AG10803 (cell line): ENCODE measurements at places on chromosomes 2 and 18.

- no peak for DNase-seq
Observed at GRCh38 chr18:12325726-12326245, 17.7 kb downstream of the TUBB6 start.

DNA sequence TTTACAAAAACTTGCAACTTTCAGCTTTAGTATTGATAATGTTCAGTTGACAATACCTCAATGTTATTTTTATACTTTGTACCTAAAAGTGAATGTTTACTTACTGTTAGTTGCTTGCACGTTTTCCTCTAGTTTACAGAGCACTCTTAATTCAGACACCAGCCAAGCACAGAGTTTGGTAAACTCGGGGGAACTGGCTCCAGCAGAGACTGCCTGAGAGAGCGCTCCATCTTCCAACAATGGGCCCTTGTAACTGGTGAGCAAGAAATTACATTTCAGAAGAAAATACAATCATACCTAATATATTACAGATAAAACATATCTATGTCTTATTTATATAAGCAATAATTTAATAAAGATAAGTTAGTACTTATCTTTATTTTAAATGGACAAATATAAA, 3.7 kb downstream of the FAM98A start:
- DNase-seq = no peak

GRCh38 chr2:217971166-217971565, 31.6 kb downstream of the TNS1 start:
- DNase-seq = no peak

DNA sequence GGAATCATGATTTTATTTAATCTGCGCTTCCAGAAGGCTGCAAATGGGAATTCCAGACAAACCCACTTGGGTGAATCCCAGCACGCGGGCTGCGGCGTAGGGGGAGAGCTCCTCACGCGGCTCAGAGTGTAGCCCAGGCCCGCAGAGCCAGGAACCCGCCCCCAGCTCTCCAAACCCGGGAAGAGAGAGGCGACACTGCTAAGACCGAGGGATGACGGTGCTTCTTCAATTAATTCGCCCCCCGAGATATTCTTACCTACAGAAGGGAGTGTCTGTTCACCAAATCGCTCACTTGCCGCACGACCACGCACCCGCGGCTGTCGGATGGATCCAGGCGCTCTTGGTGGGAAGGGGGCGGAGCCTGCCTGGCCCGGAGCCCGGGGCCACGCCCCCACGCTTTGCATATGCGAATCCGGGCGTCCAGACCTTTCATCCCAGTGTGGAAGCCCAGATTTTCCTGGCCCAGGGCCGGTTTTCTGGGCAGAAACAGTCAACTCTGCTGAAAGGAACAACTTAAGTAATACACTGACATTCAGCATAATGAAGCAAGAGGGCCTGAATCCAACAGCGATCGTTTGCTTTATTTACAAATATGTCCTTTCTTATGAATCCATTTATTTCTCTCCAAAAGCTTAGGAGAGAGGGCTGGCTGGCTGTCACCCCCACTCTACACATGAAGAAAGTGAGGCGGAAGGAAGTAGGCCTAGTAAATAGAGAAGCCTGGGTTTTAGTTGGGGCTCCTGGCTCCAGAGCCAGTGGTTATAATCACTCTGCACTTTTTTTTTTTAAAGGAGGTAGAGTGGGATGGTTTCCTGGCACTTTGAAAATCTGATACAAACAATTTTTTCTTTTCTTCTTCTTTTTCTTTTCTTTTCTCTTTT, at the start of gene SLC19A3:
Gene SLC19A3 (minus strand): TSS at position 342 of the 881 bp plus-strand sequence. CDS start 15,710 bp downstream, outside the sequence.
- peak; percentile 68 for DNase-seq

GRCh38 chr2:129752686-129753085, 226.8 kb upstream of the RAB6C start:
- no peak for DNase-seq

GRCh38 chr2:187878112-187878511, 323.9 kb upstream of the TFPI start:
- peak; percentile 9 for DNase-seq

- no peak for DNase-seq
Observed at GRCh38 chr2:98153481-98153880, 66.5 kb downstream of the VWA3B start.

- no peak for DNase-seq
Observed at GRCh38 chr2:239149501-239149900, 251.3 kb downstream of the HDAC4 start.

DNA sequence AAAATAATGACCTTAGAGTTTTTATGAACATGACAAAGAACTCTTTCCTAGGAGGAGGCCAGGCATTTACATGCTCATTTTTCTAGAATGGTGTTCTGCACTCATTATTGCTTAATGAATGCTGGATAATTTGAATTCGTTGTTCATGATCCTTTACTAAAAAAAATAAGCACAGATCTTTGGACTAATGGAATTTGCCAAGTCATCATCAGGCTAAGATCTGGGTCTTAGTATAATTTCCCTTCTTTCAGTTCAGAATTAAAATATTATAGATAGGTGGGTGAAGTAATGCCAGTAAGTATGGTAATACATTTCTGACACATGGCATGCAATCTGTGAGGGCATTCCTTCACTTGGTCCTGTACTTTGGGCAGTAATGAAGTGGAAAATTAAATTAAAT, 143.8 kb upstream of the AQP4 start:
- DNase-seq = no peak

- DNase-seq = no peak
Observed at GRCh38 chr2:233049194-233049761, 10.9 kb upstream of the INPP5D start.

- no peak for DNase-seq
Observed at GRCh38 chr2:61380056-61380881, 90.6 kb downstream of the USP34 start.

DNA sequence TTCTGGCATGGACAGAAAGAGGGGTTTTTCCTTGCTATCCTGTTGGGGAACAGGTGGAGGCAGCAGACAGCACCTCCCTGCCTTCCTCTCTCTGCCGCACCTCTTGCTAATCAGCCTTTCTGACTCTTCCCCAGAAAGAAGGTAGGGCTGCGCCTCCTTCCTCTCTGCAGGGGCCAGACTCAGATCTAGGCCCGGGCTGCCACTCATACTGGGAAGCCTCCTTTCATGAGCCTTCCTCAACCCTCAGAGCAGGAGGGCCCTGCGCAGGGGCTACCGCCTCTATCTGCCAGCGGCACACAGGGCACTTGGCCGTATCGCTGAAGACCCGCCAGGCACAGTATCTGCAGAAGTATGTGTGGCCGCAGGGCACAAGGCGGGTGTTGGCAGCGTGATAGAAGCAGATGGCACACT, 7.1 kb downstream of the NEURL3 start:
- no peak for DNase-seq

GRCh38 chr18:52716973-52717372, 377.0 kb downstream of the DCC start:
- peak; percentile 22 for DNase-seq

DNA sequence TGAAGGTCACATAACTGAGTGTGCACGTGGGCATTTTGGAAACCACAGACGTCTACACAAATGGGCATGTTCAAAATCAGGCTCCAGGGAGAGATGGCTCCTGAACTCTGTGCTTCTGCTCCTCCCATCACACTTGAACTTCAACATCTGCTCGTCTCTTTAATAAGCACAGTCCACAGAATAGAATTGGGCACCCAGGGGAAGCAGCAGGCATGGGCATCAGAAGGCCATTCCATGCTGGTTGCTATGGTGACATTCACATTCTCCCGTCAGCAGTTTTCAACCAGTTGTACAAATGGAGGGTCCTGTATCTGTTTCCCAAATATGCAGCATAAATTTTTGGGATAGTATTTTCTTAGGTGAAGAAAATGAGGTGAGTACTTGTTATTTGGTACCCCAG, 183.7 kb upstream of the COPS8 start:
- DNase-seq = no peak

DNA sequence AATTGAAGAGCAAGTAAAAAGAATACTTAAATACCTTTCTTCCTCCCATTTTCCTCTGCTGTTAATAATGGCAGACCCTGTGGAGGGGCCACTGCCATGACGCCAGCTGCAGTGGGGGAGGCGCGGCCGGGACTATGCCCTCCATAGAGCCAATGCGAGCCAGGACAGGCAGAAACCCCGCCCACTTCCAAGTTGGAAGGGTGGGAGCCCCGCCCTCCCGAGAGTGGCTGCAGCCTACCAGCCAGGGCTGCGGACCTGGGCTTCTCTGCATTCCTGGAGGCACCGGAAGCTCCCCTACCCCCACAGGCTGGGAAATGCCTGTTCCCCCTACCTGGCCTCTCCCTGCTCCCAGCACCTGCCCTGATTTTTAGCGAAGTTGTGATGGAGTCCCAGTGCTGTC, 439.4 kb upstream of the CDH19 start:
- no peak for DNase-seq

GRCh38 chr2:239390546-239391285, 10.1 kb downstream of the HDAC4 start:
- no peak for DNase-seq

DNA sequence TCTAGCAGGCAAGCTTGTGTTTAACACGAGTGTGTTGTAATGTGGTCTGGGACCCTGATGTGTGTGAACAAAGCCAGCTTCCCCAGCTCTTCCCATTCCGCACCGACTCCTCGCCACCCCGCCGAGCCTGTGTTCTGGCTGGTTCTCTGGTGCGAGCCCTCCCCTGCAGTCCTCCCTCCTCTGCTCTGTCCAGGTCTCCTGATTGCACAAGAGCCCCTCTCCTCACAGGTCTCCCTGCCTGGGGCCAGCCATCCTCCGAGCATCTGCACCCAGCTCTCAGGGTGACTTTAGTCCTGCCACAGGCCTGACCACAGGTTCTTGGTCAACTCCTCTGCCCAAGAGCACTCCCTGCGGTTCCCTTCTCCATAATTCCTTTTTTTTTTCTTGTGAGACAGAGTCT, 13.2 kb downstream of the SLC66A3 start:
- DNase-seq = no peak

DNA sequence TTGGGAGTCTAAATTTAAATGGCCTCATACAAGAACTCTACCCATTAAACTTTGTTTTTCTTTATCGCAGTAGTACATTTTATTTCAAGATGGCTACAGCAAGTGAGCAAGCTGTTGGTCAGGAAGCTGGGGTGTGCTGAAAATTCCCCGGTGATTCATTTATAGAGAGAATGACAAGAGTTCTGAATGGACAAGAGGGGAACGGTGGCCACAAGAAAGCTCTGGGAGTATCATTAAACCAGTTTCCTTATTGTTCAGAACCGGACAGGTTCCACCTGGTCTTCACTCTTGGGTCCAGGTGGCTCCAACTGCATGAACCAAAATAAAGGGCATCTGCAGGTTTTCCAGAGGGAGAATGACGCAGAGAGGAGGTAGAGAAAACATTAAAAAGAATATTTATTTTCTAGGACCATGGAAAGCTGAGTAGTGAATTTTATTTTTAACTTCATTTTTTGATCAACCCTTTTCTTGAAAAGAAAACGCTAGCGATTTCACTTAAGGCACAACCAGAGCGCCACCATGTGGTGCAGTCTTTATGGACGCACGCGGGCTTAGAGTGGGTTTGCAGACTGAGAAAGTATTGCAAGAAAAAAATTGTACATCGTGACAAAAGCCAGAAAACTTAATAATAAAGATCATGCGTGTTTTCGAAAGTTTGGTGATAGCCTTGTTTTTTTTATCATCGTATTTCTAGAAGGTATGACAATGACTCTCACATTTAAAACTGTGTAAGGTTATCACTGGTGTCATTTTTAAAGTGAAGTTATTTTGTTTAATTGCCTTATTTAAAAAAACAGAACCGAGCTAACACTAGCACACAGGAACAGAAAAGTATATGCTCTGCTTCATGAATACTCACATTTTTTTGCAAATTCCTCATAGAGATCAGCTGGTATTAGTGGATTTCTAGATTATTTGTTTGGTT, 97.9 kb upstream of the NOL4 start:
- peak; percentile 47 for DNase-seq

DNA sequence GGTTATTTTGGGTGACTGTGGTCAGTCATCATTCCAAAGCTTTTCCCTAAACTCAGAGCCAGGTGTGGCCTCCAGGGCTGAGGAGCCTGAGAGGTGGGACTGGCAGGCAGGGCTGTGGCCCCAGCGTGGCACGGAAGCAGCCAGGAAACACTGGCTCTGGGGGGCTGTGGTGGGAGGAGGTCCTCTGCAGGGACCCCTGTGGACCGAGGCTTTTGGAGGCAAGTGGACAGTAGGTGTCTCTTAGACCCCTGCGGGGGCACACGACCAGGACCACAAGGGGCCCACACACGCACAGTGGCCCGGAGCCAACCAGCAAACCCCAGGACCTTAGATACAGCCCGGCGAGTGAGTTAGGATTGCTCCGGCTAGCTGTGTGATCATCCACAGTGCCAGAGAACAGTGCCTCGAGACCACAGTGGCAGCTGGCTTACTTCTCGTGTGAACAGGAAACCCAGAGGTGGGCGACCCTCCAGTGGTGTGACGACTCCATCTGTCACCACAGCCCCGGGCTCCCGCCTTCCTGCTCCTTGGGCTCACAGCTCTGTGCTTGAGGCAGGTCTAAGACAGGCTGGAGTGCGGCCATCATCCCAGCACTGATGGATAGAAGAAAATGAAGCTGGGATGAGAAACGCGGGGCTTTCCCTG, 1.6 kb upstream of the RTP5 start:
- DNase-seq = no peak

DNA sequence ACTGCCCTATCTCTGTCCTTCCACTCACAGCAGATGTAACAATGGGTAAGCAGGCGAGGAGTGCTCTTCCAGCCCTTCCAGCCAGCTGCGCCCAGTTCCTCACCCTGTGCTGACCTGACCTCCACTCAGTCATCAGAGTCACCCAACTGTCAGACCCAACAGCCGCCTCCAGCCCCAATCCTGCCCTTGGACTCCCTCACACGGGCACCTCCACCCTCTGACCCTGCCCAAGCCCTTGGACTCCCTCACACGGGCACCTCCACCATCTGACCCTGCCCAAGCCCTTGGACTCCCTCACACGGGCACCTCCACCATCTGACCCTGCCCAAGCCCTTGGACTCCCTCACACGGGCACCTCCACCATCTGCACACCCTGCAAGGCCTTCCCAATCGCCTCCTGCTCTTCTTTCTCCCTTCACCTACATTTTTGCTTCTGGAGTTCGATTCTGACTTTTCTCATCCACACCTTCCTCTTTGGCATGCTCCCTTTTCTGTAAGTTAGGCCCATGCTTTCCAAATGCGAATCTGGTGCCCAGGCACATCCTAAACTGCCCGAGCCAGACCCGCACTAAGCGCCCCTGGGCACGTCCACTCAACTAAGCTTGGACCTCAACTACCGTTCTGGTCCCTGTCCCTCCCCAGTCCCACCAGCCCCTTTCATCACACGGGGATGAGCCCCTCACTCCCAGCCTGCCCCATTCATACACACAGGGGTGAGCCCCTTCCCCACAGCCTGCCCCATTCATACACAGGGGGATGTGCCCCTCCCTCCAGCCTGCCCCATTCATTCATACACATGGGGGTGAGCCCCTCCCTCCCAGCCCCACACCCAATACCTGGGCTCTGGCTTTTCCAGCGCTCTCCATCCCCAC, 15.9 kb downstream of the EIPR1 start:
- no peak for DNase-seq
